Activated naive CD4-positive, alpha-beta T cell (primary cell): ENCODE measurements at places on chromosomes 7 and 10.

DNA sequence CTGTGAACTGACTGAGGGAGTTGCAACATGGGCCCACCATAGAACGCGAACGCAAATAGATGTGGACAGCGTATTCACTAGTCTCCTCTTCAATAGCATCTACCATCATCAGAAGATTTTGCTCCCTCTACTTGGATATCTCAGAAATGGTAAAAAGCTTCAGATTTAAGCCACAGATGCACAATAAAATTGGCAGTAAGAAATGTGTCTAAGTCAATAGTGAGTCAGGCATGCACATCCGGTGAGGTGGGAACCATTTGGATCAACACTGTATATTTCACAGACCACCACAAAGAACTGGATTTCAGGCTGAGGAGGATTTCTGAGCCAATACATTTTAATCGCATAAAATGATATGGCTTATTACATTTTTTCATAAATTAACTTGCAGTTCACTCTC, 111.5 kb upstream of the ADAM12 start:
- DNase-seq, result no peak

DNA sequence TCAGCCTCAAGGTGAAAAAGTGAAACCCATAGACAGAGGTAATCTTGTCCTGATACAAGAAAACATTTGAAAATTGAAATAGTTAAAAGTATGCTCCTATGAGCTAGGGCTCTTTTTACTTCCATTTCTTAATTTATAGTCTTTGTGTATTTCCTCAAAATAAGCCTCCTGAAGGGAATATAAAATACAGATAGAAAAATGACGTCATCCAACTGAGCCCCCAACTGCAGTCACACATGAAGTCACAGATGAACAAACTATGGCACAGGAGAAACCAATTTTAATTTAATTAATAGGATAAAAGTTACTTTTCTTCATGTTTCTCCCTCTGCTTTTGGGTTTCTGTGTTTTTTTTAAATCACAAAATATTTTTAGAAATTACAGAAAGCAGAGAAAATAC, 280.3 kb downstream of the HTR7 start:
- no peak for DNase-seq

- DNase-seq, result no peak
Measured at GRCh38 chr10:61627266-61627665, 35.5 kb upstream of the CABCOCO1 start.

GRCh38 chr7:142460402-142461117, 202.7 kb upstream of the PRSS58 start:
- no peak for DNase-seq

- no peak for DNase-seq
Measured at GRCh38 chr10:72573079-72573478, 52.8 kb downstream of the MICU1 start.

DNA sequence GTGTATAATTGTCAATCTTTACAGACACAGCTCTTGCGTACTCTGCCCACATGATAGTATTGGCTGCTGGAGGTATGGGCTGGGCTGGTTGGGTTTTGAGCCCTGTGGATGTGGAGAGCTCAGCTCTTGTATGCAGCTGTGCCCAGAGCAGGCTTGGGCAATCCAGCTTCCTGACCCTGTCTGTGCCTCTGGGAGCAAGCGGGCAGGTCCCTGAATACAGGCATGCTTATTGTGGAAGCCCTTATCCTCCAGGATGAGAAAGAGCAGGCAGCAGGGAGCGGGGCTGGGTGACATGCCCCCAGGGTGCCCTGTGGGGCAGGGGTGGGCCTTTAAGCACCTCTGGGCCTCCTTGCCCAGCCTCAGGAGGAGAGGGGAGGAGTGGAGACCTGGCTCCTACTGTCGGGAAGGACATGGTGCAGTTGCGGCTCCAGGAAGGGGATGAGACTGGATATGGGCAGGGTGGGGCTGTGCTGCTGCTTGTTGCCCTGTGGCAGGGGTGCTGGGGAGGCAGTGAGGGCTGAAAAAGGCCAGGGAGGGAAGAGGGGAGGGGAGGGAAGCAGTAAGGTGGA, 32.7 kb upstream of the SH2D4B start:
- no peak for DNase-seq

- DNase-seq, result no peak
Measured at GRCh38 chr7:41747961-41748360, 45.1 kb upstream of the INHBA start.

DNA sequence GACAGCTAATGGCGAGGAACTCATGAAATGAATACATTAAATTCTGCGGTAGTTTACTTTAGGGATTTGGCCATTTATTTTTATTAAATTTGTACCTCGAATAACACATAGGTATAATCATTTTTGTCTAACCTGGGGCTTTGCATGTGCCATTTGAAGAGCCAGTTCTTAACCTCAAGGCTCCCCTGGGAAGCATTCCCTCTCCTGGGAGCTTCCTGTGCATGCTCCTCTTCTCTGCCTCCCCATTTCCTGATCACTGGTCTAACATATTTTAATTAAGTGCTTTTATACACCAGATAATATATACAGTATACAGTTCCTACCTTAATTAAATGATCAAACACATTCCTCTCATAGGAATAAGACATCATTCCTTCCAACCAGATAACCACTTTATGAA, 183.9 kb upstream of the FZD1 start:
- no peak for DNase-seq

GRCh38 chr10:37748170-37748569, 109.2 kb downstream of the ZNF248 start:
- no peak for DNase-seq

- DNase-seq, result no peak
Measured at GRCh38 chr7:151806952-151807775, 69.8 kb downstream of the PRKAG2 start.

GRCh38 chr7:75943864-75944263, 28.9 kb downstream of the POR start:
- DNase-seq, result no peak

- no peak for DNase-seq
Measured at GRCh38 chr10:79255007-79255507, 92.2 kb upstream of the PPIF start.

- DNase-seq, result no peak
Measured at GRCh38 chr10:44832595-44833390, 78.3 kb upstream of the TMEM72 start.

GRCh38 chr10:103433858-103434257, 18.3 kb downstream of the CALHM2 start:
- DNase-seq, result no peak

GRCh38 chr7:1054438-1054837, 10.1 kb downstream of the GPR146 start:
- DNase-seq, result no peak

GRCh38 chr10:49523301-49523700, 15.6 kb downstream of the ERCC6 start:
- DNase-seq, result no peak

DNA sequence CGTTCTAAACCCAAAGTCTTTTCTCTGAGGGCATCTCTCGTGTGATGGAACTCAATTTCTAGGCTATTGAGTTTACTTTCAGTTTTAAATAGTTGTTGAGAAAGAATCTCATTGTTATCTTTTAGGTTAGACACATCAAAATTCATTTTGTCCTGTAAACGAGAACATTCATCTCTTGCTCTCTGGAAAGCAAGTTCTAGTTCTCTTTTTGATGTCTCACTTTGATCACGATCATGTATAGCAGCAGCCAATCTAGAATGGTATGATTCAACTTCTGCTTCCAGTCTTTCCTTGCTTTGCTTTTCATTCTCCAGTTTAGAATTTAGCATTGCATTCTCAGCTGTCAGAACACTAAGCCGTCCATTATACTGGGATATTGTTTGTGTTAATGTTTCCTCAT, 65.1 kb downstream of the ANKRD26 start:
- DNase-seq, result no peak

- DNase-seq, result no peak
Measured at GRCh38 chr10:113985297-113985844, 58.3 kb upstream of the ADRB1 start.

- DNase-seq, result no peak
Measured at GRCh38 chr7:55508221-55509011, 63.9 kb downstream of the VOPP1 start.

GRCh38 chr7:66146701-66147100, 32.1 kb downstream of the CRCP start:
- no peak for DNase-seq

DNA sequence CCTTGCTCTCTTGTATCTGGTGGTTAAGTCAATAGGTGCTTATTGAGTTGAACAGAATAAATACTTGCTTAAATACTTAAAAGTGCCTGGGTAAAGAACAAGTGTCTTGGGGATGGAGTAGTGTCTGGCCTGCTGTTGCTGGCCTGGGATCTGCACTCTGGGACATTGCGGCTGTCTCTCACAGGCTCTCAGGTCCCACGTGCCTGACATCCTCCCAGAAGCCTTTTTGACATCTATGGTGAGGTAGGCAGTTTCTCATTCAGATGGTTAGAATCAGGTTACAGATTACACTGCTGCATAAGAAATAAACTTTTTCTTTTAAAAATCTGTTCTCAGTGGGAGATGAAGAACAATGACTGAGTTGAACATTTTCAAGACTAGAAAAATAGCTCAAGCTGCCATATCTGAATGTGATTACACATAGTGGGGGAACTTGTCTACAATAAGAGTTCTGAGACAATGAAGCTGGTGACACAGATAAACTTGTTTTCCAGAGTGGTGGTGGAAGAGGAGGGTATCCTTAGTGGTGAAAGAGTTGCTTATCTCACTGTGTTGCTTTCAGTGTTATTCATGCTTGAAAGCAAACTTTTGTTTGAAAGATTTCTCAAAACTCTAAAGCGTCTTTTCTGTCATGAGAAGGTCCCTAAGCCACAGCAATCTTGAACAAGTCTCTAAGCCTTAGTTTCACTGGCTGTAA, 9.7 kb downstream of the SORCS3 start:
- DNase-seq, result no peak

DNA sequence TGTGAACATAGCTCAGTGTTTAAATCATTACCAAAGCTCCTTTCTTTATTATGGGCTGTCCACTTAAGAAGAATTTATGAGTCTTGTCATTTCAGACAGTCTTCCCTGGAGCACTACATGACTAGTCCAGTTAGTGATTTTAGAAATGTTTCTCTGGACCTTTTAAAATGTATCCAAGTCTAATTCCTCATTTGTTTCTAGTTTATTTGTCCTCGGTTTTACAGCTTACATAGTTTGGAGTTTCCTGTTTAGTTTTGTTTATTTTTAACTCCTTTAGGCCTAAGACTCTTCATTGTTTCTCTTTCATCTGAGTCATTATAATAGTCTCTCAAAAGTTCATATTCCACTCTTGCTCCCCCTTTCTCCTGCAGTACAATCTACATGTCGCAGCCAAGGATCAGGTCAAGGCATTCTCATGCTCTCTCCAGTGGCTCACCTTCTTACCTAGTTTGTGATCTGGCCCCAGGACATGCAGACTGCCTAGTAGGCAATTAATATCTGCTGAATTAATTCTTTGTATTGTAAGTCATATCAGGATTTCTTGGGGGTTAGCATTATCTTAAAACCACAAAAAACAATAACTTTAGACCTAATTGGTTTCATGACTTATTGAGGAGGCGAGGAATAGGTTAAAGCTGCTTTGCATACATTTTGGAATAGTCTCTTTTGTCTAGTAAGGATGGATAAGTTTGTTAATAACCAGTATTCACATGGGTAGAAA, 93.8 kb downstream of the MAPK8 start:
- no peak for DNase-seq

GRCh38 chr10:128431083-128431482, 304.9 kb upstream of the MKI67 start:
- no peak for DNase-seq

- no peak for DNase-seq
Measured at GRCh38 chr10:49798275-49798674, 36.2 kb upstream of the OGDHL start.

DNA sequence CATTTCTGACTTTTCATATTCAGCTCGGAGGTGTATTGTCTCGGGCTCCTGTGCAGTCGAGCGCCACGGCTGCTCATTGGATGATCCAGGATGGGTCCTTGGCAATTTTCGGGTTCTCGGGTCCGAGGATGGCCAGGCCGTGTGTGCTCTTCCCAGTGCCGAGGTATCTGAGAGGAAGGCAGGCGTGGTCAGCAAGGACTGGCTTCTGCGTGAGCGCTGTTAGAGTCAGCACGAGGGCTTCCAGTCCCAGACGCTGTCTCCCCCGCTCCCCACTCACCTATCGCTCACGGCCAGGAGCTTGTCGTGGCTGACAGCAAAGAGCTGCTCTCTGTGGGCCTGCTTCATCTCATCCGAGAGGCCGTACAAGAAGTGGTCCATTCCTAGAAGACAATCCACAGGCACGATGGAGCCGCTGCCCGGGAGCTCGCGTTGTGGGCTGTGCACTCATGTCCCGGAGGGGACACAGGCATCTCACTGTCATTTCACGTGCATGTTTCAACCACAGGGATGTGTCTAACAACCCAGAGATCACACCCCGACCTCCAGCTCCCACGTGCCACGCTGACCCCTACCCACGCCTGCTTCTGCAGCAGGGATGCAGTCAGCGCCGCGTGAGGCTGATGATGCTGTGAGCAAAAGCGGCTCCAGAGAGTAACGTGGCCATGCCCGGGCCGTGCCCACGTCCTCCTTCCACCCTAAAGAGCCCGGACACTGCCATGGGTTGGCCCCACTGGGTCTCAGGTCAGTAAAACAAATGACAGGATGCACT, 34.4 kb downstream of the PITRM1 start:
- no peak for DNase-seq

- DNase-seq, result peak; percentile 7
Measured at GRCh38 chr7:140223515-140224221, 46.9 kb upstream of the KDM7A start.

DNA sequence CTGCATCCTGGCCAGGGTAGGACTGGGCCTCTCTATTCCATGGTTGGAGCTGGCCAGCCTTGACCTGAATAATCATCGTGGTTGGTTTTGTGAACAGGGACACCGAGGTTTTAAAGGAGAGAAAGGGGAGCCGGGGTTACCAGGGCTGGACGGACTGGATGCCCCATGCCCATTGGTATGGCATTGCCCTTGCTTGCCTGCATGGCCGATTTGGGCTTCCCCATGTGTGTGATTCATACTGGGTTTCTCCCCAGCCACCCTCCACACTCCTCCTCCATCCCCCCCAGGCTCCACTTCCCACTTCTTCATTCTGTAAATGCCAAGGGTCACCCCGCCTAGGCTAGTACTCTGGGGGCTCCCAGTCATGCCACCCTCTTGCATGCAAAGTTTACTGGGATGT, 98.8 kb upstream of the MACROH2A2 start:
- DNase-seq, result no peak

DNA sequence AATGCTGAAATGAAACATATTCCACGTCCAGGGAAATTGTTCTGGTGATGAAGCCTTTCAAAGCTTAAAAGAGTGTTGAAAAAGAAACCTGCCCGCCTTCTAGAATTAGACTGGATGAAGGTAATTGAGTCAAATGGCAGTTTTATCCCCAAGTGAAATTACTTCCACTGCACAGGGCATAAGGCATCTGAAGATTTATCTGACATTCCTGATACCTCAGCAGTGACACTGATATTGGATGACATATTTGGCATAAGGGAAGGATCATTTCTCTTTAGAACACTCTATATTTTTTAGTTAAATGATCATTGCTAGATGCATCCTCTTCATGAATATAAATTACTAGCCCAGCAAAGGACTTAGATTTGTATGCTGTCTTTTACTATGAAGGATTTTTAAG, 229.6 kb upstream of the TPK1 start:
- no peak for DNase-seq

GRCh38 chr10:82438277-82438676, 563.3 kb downstream of the NRG3 start:
- DNase-seq, result no peak

- no peak for DNase-seq
Measured at GRCh38 chr10:4234661-4235060, 449.7 kb upstream of the KLF6 start.

- DNase-seq, result no peak
Measured at GRCh38 chr7:16587790-16588189, 57.8 kb downstream of the ANKMY2 start.
